ENCODE measurements at places on chromosomes 12 and 14.

- no peak for DNase-seq
These were observed 880 bp upstream of the FLRT2 start for GRCh38 chr14:85528897-85529631.

GRCh38 chr14:73397810-73398209, 60.5 kb downstream of the NUMB start:
- DNase-seq: no peak

GRCh38 chr12:97552410-97553121, 90.0 kb downstream of the RMST start:
- no peak for DNase-seq

GRCh38 chr14:82879949-82880535, 1346.4 kb upstream of the SEL1L start:
- no peak for DNase-seq

DNA sequence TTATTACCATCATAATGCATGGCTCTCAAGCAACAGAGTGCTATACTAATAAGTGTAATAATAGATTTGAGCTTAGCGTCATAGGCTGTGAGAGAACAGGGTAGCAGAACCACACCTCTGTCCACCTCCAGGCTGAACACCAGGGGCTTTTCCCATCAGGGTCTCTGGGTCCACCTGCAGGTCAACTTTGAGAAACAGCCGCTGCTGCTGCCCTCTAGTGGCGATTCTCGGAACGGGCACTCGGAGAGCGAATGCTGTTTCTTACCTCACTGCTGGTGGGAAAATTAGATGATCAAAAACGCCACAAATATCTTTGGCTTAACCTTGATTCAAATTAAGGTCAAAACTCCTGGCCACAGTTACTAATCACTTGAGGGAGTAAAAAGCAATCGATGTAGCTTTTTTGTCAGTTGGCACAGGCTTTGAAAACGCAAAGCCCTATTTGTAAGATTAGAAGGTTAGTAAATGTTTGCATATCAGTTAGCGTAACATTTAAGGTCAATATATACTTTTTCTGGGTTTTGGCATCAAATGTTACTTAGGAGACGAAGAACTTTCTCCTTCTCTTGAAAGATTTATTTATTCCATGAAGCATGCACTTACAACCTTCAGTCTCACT, 127.9 kb upstream of the TMEM132D start:
- peak; percentile 5 for DNase-seq
